ENCODE measurements at places on chromosomes 4 and X.

- DNase-seq: no peak
Measured at GRCh38 chrX:114532111-114532805, 51.6 kb upstream of the HTR2C start.

DNA sequence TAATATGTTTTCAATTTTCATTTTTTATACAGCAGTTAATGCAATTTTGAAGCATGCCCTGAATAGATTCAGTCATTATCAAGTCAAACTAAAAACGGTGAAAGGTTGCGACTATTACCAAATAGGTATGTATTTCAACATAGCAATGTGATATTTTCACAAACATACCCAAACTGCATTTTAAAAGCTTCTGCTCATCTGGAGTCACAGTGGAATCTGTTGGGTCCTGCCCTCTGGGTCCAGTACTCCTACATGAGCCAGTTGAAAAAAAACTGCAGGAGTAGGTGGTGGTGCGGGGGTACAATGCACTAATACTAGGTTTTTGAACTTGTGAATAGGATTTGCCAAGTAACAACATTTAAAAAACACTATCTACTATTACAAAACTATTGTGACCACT is 938 bp downstream of the GPR34 start:
- no peak for DNase-seq

DNA sequence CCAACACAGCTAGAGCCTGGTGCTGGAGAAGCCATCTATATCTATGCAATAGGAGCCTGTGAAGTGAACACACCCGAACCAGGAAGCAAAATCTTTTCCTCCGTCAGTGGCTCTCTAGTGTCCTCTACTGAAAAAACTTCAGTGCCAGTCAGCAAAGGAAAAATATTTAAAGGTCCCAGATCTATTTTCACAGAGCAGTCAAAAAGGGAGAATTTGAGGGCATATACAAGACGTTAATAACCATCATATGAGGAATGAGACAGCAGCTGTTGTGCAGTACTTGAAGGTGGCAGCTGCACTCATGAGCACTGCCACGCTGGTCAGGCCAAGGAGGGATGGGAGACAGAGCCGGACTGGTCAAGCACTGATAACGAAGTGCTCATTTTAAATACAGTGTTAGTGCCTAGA is 14.4 kb downstream of the MCUB start:
- DNase-seq: no peak

GRCh38 chr4:45063696-45064095 is 337.3 kb upstream of the GNPDA2 start:
- no peak for DNase-seq

GRCh38 chrX:29690061-29690460 is 525.3 kb upstream of the MAGEB2 start:
- DNase-seq: no peak

DNA sequence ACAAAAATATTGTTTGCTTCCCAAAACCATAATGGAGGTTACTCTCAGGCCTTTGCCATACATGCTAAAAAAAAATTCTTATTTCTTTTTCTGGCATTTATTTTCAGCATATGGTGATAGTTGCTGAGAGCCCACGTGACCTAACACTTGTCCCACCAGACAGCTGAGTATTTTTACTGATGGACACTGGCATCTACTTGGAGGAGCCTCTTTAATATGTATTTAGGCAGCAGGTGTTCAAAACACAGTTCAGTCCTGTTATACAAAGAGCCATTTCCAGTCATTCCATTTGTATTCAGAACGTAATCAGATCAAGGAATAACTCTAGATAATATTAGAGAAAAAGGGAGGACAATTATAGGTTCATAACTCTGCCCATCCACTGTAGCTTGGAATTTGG is 95.5 kb downstream of the CXCL13 start:
- DNase-seq: no peak

DNA sequence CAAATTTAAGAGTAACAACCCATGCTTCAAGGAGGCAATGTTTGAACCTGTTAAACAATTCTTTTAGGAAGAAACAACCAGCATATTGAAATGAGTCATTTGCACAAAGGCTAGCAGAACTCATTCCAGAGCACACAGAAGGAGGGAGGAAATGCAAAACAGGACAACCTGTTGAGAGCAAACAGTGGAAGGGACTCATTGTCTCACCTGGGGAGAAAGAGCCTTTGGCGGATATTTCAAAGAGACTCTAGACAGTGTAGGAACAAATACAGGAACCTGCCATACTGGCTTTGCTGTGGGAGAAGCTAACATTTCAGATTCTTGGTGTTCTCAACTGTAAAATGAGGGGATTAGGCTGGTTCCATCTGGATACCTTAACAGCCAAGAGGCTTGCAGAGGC is 14.8 kb upstream of the RASGEF1B start:
- DNase-seq: no peak

GRCh38 chr4:82031376-82031927 is 342.3 kb downstream of the HNRNPD start:
- no peak for DNase-seq

GRCh38 chrX:40298069-40298468 is 200.3 kb upstream of the BCOR start:
- no peak for DNase-seq

DNA sequence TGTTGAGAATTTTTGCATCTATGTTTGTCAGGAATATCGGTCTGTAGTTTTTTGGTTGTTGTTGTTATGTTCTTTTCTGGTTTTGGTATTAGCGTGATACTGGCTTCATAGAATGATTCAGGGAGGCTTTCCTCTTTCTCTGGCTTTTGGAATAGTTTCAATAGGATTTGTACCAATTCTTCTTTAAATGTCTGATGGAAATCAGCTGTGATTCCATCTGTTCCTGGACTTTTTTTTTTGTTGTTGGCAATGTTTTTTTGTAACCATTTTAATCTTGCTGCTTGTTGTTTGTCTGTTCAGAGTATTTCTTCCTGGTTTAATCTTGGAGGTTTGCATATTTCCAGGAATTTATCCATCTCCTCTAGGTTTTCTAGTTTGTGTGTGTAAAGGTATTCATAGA is 81.5 kb upstream of the GK2 start:
- no peak for DNase-seq
